Activated naive CD4-positive, alpha-beta T cell treated with anti-CD3 and anti-CD28 coated beads for 36 hours (primary cell): ENCODE measurements at places on chromosomes 13 and 19. TPM values are rescaled to one million over a fixed set of nuclear protein-coding genes. Genes with fewer than 3 reads are reported as not detected.
A peak's percentile ranks its signal among the peaks of the same experiment; 100 is the strongest.

The ADAT3 gene
- total RNA-seq, result 3.0 TPM

The PIK3R2 gene
- total RNA-seq, result 16.3 TPM

The ZNF208 gene
- total RNA-seq, result 1.7 TPM

DNA sequence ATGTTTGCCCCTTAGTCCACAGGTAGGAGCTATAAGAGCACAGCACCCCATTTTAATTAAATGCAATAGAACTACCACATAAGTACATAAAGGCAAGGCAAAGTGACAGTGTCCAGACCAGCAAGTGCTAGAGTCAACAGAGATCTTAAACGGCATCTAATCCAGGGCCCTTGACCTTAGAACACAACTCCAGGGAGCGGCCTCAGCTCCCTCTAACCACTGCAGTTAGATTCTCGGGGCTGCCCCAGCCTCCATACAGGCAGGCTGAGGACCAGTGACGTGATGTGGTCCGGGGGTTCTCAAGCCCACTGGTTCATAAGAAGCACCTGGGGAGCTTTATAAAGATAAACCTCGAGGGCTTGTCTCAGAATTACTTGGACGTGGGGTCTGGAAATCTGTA lies 10.0 kb upstream of the ATP12A start:
- no peak for DNase-seq

DNA sequence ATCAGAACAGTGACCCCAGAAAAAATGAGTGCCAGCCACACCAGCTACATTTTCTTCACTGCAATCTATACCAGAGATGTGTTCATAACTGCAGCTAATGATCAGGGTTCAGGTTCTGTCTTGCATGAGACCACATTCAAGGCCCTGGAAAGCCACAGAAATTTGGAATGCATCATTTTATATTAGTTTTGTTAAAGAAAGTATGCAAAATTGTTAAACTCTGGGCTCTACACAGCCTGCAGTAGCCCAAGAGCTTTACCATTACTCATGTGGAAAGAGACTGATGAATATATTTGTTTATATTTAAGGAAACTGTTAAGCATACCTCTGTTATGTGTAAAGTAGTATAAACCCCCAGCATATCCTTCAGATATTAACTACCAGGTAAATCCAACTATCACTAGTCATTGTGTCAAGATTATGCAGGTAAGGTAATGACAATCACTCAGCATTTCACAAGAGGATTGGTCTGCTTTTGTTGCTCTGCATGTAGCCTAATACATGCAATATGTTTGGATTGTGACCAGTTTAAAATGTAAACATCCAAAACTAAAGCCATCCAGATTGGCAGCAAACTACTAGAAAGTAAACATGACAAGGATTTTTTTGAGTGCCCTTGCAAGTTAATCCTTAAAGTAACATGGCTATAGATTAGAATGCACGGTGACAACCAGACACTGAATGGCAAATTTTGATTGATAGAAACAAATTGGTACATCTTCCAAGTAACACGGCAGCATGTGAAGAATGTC lies 429.1 kb upstream of the ARGLU1 start:
- no peak for DNase-seq

The RGL3 gene
- total RNA-seq, result not detected

GRCh38 chr19:51331193-51331592 lies 10.7 kb downstream of the VSIG10L start:
- DNase-seq, result no peak

DNA sequence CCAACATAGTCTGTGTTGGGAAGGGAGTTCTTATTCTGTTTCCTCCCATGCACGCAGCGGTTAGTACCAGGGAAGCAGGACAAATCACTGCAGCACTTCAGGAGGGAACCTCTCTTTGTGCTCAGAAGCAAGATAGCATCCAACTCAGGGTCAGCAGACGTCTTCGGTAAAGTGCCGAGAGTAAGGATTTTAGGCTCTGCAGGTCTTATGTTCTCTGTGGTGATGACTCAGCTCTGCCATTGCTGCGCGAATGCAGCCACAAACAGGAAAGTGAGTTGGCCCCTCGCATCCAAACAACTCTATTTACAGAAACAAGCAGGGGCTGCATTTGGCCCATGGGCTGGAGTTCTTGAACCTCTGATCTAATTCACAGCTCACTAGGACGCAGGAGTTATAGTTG lies 122.1 kb upstream of the SPATA13 start:
- DNase-seq, result peak; percentile 21

DNA sequence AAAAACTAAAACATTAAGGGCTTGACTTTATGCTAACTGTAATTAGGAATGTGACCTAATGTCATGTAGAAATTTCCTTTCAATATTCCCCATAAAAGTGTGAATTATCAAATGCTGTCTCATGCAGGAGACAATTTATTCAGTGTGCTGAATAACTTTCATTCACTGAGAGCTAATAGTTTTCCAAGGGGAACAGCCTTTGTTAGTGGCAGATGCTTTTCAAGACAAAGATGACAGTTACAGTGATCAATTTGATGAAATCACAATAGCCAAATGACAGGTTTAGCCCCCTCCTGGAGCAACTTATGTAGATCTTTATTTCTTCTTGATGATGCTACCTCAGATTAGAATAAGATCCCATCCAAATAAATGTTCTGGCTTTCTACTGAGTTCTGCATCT lies 275.5 kb downstream of the ITGBL1 start:
- no peak for DNase-seq

DNA sequence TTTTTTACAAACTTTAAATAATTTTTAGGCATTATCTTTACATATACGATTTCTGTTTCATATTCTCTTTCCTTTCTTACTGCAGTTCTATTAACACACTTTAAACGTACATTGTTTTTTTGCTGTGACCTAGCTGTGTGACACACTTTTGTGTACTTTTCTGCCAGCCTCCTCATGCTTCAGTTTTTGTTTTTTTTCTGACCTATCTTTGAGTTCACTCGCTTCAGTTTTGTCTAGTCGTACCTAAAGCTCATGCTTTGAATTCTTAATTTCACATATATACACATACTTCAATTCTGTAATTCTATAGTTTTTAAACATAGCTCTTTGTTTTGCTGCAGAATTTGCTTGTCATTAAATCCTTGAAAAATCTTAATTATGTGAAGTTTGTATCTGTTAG lies 150.4 kb downstream of the PDS5B start:
- no peak for DNase-seq

The NDUFA7 gene
- total RNA-seq, result 104 TPM

DNA sequence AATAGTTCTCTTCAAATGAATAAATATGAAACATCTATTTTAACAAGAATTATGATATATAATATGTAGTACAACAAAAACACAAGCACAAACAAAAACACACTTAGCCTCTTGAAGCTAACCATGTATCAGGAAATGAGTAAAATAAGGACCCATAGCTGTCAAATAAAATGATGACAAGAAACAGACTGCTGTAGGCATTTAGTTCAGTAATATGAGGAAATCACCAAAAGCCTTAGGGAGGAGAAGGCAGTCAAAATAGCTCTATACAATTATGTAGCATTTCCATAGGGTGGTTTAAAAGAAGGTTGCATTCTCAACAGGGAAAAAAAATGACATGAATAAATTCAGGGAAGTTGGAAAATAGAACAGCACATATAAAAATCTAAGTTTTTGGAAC lies 163.4 kb downstream of the PCDH20 start:
- no peak for DNase-seq

GRCh38 chr13:23656637-23657371 lies 86.6 kb downstream of the TNFRSF19 start:
- no peak for DNase-seq

The KLK4 gene
- total RNA-seq, result not detected

- DNase-seq, result no peak
Observed at GRCh38 chr13:33925563-33925962, 107.6 kb downstream of the RFC3 start.

The IGSF23 gene
- total RNA-seq, result not detected

DNA sequence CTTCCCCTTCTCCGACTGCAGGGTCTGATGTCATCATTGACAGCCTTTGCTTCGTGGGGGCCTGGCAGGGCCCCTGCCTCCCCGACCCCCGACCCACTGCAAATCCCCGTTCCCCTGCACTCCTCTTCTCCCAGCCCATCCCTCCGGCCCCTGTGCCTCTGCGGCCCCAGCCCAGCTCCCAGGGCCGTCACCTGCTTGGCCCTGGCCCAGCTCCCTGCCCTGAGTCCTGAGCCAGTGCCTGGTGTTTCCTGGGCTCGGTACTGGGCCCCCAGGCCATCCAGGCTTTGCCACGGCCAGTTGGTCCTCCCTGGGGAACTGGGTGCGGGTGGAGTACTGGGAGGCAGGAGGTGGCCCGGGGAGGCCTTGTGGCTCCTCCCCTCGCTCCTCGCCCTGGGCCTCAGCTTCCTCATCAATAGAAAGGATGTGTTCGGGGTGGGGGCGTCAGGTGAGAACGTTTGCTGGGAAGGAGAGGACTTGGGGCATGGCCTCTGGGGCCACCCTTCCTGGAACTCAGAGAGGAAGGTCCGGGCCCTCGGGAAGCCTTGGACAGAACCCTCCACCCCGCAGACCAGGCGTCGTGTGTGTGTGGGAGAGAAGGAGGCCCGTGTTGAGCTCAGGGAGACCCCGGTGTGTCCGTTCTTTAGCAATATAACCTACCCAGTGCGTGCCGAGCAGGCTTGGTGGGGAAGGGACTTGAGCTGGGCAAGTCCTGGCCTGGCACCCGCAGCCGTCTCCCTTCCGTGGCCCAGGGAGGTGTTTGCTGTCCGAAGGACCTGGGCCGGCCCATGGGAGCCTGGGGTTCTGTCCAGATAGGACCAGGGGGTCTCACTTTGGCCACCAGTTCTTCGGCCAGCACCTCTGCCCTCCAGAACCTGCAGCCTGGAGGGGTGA lies 15.9 kb upstream of the CELF5 start:
- no peak for DNase-seq

DNA sequence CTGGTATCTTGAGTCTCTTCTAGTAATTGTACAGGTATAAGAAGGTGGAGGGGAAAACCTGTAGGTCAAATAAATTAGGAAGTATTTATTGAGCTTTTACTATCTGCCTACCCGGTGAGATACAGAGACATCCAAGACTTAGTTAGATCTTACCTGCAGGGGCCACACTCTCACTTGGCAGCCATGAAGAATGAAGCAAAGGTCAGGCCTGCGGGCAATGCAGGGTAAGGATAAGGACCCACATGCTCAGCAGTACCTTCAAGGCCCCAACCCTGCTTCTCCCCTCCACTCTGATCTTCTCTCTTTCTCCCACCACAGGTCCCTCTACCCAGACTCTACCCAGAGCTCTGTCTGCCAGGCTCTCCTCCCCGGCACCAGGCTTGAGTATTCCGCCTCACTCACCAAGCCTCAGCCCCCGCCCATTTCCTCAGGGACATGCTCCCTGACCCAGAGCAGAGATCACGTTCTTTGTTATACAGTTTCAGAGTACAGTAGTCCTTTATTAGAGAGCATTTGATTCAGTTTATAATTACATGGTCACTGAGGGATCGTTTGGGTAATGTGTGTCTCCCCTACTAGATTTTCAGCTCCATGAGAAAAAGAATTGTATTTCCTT lies 18.9 kb upstream of the CLDN10 start:
- no peak for DNase-seq

- no peak for DNase-seq
Observed at GRCh38 chr19:54030895-54031586, 32.7 kb downstream of the VSTM1 start.

The MEDAG gene
- total RNA-seq, result not detected

DNA sequence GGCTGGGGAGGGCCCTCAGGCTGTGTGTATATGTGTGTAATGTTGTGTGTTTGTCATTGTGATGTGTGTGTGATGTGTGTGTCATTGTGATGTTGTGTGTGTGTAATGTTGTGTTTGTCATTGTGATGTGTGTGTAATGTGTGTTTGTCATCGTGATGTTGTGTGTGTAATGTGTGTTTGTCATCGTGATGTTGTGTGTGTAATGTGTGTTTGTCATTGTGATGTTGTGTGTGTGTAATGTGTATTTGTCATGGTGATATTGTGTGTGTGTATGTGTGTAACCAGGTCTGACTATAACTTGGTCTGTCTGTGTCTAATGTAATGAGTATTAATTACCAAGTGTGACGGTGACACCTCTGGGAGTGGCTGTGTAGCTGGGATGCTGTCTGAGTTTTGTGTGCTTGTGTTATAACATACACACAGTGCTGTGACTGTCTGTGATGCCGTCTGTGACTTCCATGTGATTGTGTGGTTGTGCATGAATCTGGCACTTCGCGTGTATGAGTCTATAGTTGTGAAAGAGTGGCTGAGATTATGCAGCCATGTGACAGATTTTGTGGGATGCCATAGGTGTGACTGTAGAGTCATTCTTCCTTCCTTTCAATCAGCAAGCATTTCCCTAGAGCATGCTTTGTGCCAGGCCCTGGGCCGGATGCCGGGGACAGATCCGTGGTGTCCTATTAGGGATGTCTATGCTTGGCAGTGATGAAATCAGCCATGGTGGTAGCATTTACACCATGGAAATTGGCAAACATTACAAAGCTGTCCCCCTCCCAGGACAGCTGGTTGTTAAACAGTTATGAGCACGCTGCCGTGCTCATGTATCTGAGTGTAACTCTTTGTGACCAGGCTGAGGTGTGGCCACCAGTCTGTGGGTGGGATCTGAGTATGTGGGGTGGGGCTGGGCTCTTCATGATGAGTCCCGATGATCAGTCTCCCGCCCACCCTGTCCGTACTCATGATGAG lies 6.4 kb downstream of the TNFSF14 start:
- DNase-seq, result peak; percentile 70

DNA sequence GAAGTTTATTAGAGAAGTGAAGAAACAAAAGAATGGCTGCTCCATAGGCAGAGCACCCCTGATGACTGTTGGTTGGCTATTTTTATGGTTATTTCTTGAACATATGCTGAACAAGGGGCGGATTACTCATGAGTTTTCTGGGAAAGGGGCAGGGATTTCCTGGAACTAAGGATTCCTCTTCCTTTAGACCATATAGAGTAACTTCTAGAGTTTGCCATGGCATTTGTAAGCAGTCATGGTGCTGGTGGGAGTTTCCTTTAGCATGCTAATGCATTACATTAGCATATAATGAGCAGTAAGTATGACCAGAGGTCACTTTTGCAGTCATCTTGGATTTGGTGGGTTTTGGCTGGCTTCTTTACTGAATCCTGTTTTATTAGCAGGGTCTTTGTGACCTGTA lies 38.7 kb upstream of the PCDH8 start:
- no peak for DNase-seq

The FRY gene
- total RNA-seq, result 7.3 TPM

The CAMSAP3 gene
- total RNA-seq, result 0.24 TPM

DNA sequence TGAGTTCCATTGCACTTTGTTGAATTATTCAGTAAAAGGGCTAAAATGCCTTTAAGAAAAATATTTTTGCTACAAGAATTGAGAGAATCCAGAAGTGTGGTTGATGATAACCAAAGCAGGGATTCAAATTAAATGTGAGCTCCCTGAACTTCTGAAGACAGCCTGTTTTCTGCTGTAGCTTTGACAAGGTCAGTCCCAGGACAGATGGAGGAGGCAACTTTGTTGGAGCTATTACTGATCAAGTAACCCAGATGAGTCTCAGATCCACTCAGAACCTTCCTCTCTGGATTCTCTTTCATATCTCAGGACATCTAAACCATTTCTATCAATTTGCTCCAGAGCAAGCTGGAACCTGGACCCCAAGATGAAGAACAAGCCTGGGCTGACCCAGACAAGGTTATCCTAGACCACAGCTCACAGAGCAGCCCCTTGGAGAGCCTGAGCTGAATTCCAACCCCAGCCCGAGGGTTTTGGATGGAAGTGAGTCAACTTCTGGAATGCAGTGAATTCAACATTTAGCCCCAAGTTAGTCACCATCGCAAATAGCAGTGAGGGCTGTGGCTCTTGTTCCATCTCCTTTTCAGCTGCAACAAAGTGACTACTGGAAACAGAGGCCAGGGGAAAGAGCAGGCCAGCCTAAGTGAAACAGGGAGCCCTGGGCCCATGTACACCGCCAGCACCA lies 137.8 kb upstream of the TSC22D1 start:
- no peak for DNase-seq

The ARHGAP45 gene
- 123 TPM for total RNA-seq

GRCh38 chr19:34353546-34353945 lies 11.4 kb upstream of the GPI start:
- DNase-seq, result no peak
